ENCODE measurements at places on chromosomes 6 and 20. TPM values are rescaled to one million over a fixed set of nuclear protein-coding genes. Genes with fewer than 3 reads are reported as not detected.

- DNase-seq, result no peak
Measured at GRCh38 chr6:158668707-158669103, 18.9 kb downstream of the SYTL3 start.

DNA sequence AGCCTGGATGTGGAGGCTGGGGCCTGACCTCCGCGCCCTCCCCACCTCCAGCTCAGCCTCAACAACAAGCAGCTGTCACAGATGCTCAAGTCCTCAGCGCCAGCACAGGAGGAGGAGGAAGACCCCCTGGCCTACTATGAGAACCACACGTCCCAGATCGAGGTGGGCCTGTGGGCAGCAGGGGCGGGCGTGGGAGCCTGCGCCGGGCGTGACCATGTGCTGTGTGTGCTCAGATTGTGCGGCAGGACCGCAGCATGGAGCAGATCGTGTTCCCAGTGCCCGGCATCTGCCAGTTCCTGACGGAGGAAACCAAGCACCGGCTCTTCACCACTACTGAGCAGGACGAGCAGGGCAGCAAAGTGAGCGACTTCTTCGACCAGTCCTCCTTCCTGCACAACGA lies 23.5 kb downstream of the UQCC2 start:
- peak; percentile 22 for DNase-seq

DNA sequence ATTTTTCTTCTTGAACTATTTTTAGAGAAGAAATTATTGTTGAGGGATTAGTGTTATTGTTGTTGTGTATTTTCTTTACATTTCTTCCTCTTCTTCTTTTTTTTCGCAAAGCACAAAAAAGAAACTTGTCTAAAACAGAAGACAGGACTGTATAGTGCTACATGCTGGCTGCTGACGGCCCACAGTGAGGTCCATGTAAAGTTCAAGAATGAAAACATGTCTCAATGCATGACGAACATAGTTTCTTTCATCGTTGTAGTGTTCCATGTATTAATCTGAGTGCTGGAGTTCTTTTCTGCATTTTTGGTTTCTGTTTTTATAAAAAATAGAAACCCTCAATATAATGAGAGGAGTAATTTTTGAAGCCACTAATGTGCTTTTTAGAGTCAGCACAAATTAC lies 462.9 kb upstream of the MARCKS start:
- no peak for DNase-seq

- no peak for DNase-seq
Measured at GRCh38 chr6:95848717-95849116, 167.1 kb upstream of the FUT9 start.

DNA sequence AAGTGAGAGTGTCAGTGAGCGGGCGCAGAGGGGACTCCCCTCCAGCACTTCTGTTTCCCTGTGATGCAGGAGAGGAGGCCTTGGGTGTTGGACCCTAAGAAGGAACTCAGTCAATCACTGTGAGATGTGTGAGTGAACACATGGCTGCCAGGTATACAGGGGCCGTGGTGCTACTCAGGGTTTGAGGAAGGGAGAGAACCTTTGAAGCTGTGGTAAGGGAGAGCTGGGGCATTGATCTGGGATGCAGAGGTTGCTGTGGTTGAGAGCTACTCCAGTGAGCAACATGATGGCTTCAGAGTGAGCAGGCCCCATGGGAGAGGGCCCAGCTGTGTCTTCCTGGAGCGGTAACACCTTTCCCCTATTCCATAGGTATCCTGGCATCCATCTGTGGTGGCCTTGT lies 99.2 kb downstream of the SLC22A3 start:
- no peak for DNase-seq

DNA sequence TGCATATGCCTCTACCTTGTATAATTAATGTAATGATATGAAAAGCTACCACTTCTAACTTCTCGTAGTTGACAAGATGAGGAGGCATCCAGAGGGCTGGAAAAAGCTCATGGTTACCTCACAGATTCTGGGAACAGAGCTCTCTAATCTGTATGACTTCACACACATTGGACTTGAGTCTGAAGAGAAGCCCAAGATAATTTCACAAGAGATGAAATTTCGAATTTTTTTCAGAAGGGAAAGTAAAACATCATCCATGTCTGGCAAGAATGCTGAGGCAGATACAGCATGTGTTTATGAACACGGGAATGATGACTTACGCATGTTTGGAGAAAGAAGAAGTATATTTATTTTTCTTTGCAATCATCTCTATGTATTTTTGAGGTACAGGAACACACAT lies 141.8 kb upstream of the TENT5A start:
- DNase-seq, result no peak

DNA sequence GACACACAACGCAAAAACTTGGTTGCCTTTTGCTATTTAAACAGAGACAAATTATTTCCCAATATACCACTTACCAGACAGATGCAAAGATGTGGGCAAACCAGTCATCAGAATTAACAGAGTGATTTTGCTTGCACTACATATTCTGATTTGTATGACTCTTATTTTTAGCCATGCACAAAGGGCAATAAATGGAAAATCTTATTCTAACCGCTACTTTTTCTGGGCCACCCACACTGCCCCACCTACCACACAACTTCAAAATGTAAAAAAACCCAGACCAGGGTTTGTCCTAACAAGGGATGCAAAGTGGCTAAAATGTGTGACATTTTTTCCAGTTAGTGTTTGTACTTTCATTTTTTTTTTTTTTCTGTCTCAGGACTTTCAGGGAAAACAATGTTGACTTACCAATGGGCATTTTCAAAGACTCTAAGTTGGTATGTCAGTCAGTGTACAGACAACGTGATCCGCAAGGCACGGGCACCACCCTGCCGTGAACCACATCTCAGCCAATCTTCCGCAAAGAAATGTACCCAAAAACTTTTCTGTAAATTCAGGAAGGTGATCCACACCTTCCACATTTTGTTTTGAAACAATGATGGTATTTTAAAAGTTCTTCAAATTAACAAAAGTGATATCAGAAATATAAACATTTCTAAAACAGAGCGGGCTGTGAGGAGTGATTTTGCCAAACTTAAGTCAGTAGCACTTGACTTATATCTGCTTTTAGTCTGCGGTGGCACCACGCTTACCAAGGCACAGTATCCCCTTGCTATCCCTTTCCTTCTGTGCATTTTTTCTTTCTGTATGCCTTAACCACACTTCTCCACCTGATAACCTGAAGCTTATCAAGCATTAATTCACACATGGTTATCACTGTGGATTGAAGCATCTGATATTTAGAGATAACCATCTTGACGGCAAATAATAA lies 185.6 kb downstream of the GJA10 start:
- DNase-seq, result no peak

DNA sequence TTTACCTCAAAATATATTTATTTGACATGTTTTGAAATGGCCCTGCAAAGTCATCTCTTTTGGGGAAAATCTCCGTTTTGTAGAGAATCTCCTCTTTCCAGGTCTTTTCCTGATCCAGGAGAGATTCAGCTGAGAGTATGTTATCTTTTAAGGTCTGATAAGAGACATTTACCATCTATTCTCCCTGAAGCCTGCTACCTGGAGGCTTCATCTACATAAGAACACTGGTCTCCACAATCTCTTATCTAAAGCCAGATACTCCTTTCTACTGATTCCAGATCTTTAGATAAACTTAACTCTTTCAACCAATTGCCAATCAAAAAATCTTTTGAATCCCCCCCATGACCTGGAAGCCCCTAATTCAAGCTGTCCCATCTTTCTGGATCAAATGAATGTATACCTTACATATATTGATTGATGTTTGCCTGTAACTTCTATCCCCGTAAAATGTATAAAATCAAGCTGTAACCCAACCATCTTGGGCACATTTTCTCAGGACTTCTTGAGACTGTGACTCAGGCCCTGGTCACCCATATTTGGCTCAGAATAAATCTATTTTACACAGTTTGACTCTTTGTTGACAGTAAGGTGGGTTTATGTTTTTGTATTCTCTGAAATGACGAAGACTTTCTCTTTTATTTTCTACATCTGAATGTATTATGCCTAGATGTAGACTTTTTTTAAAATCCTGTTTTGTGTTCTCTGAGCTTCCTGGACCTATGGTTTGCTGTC lies 95.5 kb downstream of the ECT2L start:
- DNase-seq, result no peak

DNA sequence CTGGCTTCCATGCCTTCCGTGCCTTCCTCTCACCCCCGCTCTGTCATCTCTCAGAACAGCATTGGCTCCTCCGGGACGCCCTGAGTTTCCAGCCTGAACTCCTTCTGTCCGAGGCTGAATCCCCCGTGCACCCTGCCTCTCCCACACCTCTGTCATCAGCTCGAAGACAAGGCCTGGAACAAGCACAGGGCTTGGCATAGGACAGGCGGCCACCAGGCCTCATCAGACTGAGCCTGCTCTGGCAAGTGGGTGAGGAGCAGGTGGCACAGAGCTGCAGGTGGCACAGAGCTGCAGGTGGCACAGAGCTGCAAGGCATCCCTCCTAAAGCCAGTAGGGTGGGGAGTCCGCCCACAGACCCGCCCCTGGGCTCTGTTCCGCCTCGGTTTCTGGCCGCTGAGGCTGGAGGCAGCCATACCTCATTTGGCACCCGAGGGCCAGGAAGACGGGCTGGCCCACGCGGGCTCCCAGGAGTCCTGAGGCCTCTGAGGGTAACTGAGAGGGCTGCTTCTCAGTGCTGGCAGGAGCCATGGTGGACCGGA lies 60.2 kb downstream of the EZR start:
- DNase-seq, result no peak

DNA sequence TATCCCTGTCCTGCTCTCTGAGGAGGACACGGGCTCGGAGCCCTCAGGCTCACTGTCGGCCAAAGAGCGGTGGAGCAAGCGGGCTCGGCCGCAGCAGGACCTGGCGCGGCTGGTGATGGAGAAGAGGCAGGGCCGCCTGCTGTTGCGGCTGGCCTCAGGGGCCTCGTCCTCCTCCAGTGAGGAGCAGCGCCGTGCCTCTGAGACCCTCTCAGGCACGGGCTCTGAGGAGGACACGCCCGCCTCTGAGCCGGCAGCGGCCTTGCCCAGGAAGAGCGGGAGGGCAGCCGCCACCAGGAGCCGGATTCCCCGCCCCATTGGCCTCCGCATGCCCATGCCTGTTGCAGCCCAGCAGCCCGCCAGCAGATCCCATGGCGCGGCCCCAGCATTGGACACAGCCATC lies 14.2 kb upstream of the SLC22A7 start:
- DNase-seq, result peak; percentile 20

GRCh38 chr6:123338394-123338793 lies 298.4 kb downstream of the TRDN start:
- no peak for DNase-seq

DNA sequence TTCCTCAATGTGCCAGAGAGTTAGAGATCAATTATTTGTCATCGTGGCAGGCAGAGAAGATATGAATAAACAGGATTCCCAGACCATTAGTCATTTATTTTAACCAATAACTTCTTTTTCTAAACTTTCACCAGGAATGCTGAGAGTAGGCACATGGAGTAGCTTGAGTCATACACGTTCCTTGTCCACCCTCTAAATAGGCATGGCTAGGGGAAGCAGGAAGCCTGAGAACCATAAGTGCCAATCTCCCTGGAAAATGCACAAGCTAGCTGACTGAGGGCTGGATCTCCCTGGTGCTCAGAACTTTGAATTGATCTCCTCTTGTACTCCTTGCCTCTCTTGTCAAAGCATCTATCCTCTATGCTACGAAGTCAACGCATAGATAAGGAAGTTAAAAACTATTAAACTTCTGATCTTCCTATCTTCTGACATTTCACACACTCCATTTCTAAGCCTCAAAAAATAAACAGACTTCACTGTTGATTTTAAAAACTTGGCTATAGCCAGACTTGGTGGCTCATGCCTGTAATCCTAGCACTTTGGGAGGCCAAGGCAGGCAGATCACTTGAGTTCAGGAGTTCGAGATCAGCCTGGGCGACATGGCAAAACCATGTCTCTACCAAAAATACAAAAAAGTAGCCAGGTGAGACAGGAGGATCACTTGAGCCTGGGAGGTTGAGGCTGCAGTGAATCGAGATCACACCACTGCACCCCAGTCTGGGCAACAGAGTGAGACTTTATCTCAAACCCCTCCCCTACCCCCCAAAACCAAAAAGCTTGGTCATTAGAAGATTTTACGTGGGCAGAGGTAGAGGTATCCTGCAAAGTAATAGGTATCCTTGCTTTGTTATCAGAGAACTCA lies 11.8 kb downstream of the ADTRP start:
- DNase-seq, result no peak

- DNase-seq, result no peak
Measured at GRCh38 chr20:46232539-46232938, 75.8 kb downstream of the CDH22 start.

- DNase-seq, result no peak
Measured at GRCh38 chr6:62391358-62391757, 105.3 kb upstream of the KHDRBS2 start.

- peak; percentile 74 for DNase-seq
Measured at GRCh38 chr20:45405571-45406259, 2.4 kb upstream of the DBNDD2 start.

GRCh38 chr6:168212362-168212761 lies 107.2 kb downstream of the DACT2 start:
- no peak for DNase-seq

GRCh38 chr6:25852756-25853155 lies 20.9 kb upstream of the SLC17A1 start:
- DNase-seq, result no peak

DNA sequence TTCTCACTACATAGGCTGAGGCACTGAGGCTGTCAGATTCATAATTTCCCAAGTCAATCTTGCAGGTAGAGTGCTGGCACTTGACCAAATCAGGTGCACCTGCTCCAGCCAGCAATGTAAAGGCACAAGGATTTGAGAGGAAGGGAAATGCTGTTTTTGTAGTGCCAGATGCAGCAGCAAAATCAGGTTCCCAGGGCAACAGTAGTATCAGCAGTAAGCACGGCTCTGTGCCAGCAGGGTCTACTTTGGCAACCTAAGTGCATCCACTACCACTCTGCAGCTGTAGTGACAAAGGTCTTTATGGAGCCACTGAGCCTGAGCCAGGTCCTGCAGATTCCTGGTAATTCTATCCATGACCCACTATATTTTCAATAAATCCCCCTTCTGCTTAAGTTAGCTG lies 329.5 kb downstream of the TPBG start:
- no peak for DNase-seq

DNA sequence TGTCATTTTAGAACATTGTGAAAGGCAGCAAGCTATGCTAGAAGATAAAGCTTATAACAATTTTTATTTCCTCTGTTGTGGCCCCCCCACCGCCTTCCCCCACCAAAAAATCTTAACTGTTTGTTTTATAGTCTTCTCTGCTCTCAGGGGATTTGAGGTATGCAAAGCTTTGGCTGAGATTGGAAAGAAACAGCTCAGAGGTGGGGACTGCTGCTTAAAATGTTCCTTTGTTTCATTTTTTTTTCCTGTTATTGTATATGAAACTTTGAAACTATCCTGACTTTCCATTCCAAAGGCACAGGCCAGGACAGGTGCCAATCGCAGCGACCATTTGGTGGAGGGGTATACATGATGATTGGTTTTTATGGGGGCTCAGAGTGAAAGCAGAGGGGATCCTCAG lies 114.7 kb upstream of the PHACTR1 start:
- DNase-seq, result no peak

- no peak for DNase-seq
Measured at GRCh38 chr6:123529843-123530242, 106.9 kb downstream of the TRDN start.

XKR7 gene
- not detected for total RNA-seq

BTN1A1 gene
- total RNA-seq, result not detected

BMP5 gene
- total RNA-seq, result 2.8 TPM

ECT2L gene
- total RNA-seq, result 0.37 TPM

UNC5CL gene
- 0.20 TPM for total RNA-seq

Measured in left ventricle myocardium superior (tissue), 1 donor.